LHCN-M2 (cell line): ENCODE measurements at places on chromosomes 2 and 18. TPM values are rescaled to one million over a fixed set of nuclear protein-coding genes. Genes with fewer than 3 reads are reported as not detected.

ALPG gene
- not detected in 2 replicates for total RNA-seq

GRHL1 gene
- total RNA-seq, result 0.40 and 0.90 TPM in 2 replicates

TTR gene
- not detected in 2 replicates for total RNA-seq

TMEM200C gene
- total RNA-seq, result not detected in 2 replicates

DNA sequence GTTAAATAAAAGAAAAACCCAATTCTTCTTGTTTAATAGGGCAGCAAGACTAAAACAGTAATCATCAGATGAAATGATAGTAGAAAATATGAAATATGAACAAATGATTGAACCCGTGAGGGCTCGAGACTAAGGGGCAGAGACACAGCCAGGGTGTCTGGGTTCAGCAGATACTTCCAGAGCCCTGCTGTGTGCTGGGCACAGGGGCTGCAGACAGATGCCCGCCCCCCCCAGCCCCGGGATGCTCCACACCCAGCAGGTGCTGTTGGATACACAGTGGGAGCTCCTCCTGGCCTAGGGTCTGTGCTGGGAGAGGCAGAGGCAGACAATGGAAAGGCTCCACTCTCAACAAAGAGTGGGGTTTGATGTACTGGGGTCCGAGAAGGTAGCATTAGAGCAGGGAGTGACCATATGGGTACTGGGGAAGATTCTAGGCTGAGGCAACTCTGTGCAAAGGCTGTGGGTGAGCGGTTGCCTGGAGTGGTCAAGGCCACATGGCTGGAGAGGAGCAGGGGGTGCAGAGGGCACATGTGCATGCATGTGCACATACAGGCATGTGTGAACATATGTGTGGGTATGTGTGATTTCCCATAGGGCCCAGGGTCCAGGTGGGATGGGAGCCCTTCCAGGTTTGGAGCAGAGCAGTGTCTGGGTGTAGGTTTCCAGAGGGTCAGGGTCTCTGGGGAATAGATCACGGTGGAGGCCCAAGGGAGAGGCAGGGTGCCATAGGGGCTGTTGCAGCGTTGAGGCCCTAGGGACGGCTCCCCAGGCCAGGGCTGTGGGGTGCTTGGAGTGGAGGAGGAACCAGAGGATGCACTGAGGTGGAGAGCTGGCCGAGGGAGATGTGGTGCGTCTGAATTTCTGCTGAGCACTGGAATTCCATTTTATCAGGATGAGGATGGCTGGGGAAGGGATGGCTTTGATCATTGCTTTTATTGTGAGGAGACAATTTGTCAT, 36.7 kb downstream of the LDLRAD4 start:
- DNase-seq, result no peak

DNA sequence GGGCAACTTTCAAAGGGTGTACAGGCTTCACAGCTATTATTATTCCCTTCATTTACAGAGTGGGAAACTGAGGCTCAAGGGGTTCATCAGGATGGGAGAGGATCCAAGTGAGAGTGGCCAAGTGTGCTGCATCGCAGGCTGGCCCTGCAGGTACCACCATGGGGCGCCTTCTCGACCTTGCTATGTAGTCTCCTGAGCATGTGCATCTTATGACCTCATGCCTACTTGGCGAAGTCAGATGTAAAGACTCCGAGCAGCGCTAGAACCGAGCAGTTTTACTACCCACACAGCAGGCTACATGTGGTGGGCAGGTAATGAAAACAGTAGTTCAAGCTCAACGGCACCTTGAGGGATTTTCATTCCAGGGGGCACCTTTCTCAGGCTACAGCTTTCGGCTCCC, 42.0 kb downstream of the TFCP2L1 start:
- no peak for DNase-seq

DNA sequence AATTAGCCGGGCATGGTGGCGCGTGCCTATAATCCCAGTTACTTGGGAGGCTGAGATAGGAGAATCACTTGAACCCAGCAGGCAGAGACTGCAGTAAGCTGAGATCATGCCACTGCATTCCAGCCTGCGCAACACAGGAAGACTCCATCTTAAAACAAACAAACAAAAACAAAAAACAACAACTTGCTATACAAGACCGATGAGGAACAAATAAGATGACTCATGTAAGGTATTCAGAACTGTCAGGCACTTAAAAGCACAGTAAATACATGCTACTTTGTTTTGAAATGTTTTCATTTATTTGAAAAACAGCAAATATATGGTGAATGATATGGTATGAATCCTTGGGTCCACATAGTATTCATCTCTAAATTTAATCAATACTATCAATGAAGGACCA, 66.7 kb downstream of the TRIP12 start:
- no peak for DNase-seq

GRCh38 chr2:85875350-85876050, 13.3 kb downstream of the ST3GAL5 start:
- no peak for DNase-seq

- DNase-seq, result no peak
Measured at GRCh38 chr18:49640741-49641140, 78.9 kb downstream of the LIPG start.

DNA sequence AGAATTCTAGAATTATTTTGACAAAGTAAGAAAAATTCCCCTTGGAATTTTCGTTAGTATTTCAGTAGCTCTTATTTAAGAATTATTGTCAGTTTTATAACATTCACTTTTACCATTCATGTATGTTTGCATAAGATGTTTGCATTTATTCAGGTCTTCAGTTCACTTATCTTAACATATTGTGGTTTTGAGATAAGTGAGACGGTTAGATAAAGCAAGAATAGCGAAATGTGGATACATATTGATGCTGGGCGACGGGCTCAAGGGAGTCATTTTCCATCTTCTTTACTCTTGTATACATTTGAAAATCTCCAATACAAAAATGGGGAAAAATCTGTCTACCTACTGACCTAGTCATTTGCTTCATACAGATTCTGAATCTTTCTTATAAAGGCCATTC, 156.7 kb upstream of the HDAC4 start:
- no peak for DNase-seq

DNA sequence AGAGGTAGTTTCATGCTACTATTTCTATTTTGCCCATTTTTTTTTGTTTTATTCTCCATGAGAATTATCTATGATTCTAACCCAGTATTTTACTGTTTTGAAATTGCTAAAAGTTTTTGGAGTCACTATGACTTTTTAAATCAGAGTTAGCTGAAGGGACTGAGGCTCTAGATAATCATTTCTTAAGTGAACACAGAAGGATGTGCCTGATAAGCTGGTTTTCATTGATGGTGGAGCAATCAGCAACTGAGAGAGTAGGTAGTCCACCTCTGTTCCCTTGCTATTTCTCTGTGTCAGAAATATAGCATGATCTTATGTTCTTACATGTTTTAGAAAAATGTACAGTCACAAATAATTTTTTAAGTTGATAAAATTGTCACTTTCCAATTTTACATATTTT, 59.4 kb downstream of the CCDC138 start:
- DNase-seq, result no peak

- DNase-seq, result no peak
Measured at GRCh38 chr2:147818741-147819140, 26.1 kb upstream of the ACVR2A start.

DNA sequence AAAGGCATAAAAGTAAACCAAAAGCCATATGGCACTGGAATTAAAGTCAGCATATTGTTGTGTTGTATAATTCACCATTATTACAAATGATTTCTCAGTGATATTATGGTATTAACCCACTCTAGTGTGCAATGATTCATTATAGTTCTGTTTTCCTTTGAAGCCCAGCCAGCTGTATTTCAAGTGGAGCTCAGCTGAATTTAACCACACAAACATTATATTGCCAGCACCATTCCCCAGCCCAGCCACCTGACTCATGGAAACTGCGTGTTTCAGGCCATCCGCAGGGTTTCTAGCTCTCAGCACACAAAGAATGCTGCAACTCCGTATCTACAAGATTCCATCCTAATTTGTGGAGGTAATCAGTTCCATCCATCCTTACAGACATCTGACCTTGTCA, 166.8 kb upstream of the CHAC2 start:
- DNase-seq, result peak; percentile 45

DNA sequence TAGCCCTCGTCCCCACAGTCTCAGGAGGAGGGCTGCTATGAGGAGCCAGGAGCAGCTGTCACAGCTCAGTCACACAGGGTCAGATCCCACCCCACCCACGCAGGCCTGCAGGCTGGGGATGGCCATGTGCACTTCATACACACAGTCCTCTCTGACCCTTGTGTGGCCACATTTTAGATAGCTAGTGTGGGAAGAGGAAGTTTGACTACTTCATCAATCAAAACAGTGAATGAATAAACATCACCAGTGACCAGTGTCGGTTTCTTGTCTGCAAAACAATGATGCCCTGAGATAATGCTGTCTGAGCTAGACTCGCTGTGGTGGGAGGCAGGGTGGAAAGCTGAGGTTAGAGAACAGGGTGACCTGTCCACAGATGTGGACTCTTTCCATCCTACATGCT, 107.1 kb downstream of the PIEZO2 start:
- DNase-seq, result peak; percentile 46

DNA sequence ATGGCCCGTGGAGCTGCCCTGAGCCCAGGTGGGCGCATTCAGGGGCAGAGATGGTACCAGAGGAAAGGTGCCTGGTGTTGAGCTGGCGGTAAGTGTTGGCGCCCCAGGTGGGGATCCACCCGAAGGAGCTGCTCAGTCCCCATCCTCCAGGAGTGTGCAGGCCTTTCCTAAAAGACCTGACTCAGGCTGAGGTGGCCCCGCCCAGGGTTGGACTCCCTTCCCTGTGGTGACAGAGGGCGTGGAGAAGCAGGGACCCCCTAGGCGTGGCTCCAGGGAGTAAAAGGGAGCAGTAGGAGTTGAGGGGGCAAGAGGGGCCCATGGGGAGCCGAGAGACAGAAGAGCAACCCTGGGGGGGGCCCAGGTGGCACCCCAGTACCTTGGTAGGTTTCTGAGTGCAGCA, 2.4 kb downstream of the OXER1 start:
- no peak for DNase-seq

DNA sequence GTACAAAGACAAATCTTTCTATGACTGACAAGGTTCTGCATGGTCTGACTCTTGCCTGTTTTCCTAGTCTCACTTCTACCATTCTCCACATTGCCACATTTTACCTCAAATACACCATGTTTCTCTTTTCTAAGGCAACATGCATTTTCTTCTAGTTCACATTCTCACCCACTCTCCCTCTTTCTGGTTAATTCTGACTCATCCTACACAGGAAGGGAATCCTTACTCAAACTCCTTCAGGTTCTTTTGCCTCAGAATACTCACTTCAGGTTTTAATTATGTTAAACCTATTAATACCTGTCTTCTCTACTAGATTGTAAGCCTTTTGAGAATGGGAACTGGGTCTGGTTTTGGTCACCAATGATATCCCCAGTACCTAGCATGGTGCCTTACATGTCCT, 47.2 kb downstream of the MAP2 start:
- DNase-seq, result peak; percentile 37

DNA sequence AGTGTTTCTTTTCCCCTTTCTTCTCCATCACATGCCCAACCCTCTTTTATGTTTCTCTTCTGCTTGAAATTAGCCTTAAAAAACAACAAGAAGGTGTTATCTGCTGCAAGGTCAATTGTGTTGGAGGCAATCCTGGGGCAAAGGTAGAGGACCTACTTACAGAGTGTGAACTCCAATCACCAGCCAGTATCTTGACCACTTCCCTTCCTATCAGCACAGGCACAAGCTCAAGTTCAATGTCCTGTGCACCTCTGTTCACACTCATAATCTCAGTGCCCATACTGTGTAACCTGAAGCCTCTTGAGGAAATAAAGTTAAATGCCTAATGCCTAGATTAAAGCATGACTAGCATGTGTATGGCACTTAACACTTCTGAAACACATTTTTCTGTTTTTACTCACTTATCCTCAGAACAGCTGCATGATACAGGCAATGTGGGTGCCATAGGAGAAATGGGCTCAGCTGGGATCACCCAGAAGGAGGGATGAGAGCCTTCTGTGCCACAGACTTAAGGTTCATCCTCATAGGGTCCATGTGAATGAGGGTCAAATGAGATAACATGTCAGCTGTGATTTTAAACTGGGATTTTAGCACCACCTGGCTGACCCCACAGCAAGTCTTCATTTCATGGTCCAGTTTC, 701.5 kb downstream of the BCL11A start:
- no peak for DNase-seq

- no peak for DNase-seq
Measured at GRCh38 chr2:156909983-156910382, 347.5 kb upstream of the GALNT5 start.

DNA sequence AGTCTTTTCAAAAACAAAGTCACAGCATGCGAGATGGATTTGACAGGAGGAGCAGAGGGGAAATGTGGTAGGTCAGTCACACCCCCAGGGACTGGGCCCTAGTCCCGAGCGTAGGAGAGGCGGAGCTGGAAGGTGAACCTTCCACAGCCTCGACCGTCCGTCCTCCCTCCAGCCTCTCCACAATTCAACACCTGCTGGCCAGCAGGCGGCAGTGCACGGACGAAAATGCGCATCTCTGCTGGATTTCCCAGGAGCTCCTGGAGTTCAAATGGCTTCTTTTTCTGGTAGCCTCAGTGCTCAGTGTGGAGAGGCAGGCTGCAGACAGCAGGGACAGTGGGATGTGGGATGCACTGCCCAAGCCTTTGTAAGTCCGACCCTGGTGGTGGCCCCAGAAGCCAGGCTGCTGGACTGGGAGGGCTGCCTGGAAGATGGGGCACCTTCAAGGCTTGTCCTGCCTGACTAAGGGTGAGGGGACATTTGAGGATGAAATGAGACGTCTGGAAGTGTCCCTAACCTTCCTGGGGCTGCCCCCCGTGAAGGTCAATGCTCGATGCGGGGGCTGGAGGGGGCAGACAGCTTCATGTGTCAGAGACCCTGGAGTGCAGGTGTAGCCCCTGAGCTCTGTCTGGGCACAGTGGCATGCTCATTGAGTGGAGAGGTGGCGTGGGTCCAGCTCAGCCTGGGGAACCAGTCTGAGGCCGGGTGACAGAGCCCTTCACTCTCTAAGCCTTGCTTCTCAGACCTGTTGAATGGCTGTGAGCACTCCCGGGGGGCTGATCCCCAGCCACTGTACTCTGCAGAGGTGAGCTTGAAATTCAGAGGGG, 189.5 kb downstream of the TFCP2L1 start:
- peak; percentile 56 for DNase-seq

DNA sequence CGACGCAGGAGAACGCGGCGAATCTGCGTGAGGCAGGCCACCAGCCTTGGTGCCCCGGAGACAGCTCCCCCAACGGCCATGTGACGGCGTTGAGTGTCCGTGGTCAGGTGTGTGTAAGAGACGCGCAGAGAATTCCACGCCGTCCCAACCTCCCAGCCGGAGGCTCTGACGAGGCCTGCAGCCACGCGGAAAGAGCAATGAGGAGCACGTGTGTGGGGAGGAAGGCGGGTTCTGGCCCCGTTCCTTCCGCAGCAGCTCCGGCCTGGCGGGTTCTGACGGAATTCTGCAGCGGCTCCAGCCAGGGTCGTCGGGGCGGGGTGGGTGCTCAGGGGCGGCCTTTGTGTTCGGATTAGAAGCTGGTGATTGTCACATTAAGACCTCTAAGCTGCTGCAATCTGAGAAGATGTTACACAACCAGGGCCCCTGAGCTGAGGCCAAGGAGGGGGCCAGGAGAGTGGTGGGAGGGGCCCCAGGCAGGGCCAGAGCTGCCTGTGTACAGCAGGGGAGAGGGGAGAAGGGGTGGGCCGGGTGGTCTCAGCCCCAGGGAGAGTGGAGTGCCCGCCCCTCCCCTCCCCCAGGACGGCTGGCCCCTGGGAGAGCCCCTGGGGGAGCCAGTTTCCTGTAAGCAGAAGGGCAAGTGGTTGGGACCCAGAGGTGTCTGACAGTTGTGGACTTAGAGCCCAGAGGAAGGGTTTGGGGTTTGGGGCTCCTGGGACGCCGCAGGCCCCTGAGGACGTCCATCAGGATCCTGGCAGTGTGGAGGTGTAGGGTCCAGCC, 5.1 kb upstream of the GAL3ST2 start:
- no peak for DNase-seq

- DNase-seq, result no peak
Measured at GRCh38 chr18:11951390-11951851, 29.9 kb upstream of the IMPA2 start.
